ENCODE measurements at places on chromosomes 16 and 17.
A peak's percentile ranks its signal among the peaks of the same experiment; 100 is the strongest.

DNA sequence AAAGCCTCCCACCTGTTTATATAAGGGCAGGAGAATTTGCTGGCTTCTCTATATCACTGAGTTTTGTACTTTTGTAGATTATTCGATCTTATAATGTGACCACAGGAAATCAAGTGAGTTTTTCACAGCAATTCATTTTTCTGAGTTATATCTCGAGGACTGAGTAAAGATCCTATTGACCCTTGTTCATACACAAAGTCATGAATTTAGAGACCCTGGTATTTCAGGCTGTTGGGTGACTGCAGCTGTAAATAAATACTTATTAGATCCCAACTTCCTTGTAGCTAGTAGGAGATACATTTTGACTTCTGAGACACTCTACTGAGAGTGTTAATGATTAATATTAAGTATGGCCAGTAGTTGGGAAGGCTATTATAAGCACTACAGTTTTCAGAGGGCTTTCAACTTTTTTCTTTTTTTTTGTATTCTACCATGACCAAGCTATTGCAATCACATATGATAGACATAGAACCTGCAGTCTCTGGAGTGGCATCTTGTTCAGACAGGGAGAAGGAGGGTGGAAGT lies 3.2 kb upstream of the KRT20 start:
- no peak for DNase-seq

- no peak for DNase-seq
Observed at GRCh38 chr16:79751471-79752184, 151.1 kb upstream of the MAF start.

GRCh38 chr17:78124836-78125137 lies 3.8 kb downstream of the TMC6 start:
- DNase-seq: no peak

DNA sequence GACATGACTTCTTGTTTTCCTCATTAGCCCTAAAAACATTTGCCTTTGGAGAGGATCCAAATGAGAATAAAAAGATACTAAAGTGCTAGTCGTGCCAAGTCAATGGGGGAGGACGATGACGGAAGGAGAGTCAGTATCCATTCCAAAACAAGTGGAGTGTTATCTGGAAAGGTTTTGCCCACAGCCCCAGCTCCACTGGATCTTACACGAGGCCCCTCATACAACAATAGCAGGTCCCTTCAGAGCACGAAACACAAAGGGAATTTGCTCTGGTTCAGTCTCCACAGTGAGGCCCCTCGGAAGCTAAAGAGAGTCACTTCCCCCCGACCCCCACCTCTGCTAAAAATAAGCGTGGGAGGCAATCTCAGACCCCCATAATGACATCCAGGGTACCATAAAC lies 496.9 kb upstream of the ZFHX3 start:
- no peak for DNase-seq

- no peak for DNase-seq
Observed at GRCh38 chr17:16259926-16260325, 42.9 kb downstream of the PIGL start.

GRCh38 chr17:65041518-65041917 lies 15.0 kb downstream of the GNA13 start:
- DNase-seq: no peak

GRCh38 chr16:30736995-30737793 lies 11.0 kb upstream of the PHKG2 start:
- DNase-seq: no peak

DNA sequence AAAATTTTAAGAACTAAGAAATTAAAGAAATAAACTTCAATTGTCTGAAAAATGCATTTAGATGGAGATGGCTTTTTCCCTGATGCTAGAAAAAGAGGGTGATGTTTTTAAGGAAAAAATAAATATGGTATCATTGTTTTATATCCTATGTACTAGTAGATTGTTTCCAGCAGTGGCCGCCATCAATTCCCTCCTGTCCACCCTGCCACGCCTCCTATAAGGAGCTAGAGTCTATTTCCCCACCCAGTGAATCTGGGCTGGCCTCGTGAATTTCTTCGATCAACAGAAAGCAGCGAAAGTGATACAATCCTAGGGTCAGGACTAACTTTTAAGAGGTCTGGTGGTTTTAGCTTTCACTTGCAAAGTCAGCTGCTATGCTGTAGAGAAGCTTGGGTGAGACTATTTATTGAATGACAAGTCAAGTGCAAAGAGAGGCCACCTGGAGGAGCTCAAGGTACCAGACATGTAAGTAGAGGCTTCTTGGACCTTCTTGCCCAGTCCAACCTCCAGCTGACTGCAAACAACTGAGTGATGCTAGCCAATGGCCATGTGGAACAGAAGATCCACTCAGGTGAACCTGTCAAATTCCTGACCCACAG lies 80.9 kb upstream of the MTMR4 start:
- DNase-seq: no peak

- no peak for DNase-seq
Observed at GRCh38 chr17:79843474-79843815, 4.2 kb upstream of the CBX4 start.

GRCh38 chr16:1494711-1495110 lies 1.6 kb downstream of the TELO2 start:
- DNase-seq: no peak

GRCh38 chr17:63838631-63839171 lies 3.8 kb downstream of the SMARCD2 start:
- DNase-seq: peak; percentile 77

DNA sequence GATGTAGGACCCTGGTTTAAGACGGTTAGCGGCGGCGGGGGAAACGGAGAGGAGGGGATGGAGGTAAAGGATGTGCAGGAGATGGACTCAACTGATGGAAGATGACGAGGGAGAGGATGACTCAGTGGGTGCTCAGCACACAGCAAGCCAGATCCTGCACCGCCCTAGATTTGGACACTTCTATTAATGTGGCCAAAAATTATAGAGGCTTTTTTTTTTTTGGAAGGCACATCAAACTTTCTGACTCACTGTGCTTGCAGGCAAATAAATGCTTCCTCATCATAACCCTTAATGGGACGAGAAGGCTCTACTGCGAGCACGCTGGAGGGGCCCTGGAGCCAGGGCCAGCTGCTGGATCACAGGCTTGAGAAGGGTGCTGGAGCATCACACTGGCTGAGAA lies 36.0 kb downstream of the RTN4RL1 start:
- peak; percentile 27 for DNase-seq

GRCh38 chr17:78112518-78113471 lies 15.8 kb downstream of the TMC6 start:
- peak; percentile 40 for DNase-seq

- DNase-seq: no peak
Observed at GRCh38 chr16:48075398-48075797, 80.4 kb downstream of the ABCC12 start.

- no peak for DNase-seq
Observed at GRCh38 chr17:34375426-34375997, 12.5 kb upstream of the CCL1 start.

DNA sequence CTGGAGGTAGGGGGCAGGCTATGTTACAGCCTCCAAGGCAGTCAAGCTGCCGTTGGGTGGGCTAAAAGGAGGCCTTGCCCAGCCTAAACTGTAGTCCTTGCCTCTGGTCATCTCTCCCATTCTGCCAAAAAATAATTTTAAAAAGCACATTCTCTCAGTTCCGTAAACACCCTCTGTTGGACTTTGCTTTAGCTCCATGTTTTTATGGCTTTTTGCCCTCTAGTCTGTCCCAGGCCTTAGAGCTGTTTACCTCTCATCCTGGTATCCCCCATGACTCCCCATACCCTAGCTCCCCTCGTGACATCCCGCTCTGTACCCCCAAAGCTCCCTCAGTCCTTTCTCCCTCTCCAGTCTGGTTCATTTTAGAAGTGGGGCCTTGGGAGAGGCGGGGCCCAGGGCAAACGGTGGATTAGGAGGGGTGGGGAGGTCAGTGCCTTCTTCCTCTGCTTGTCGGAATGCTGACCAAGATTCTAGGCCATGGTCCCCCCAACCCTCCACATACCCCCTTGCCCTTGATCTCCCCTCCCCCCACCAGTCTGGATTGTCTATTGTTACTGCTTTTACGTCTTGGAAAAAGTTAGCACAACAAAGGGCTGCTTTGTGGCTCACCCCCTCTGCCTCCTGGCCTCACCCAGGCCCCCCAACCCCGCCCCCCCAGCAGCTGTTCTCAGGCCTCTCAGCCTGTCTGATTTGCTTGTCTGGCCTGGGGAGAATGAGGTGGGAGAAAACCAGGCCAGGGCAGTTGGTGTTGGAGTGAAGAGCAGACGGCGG lies 18.4 kb downstream of the GJD3 start:
- DNase-seq: no peak

- no peak for DNase-seq
Observed at GRCh38 chr17:77246110-77247047, 105.6 kb downstream of the SEC14L1 start.

DNA sequence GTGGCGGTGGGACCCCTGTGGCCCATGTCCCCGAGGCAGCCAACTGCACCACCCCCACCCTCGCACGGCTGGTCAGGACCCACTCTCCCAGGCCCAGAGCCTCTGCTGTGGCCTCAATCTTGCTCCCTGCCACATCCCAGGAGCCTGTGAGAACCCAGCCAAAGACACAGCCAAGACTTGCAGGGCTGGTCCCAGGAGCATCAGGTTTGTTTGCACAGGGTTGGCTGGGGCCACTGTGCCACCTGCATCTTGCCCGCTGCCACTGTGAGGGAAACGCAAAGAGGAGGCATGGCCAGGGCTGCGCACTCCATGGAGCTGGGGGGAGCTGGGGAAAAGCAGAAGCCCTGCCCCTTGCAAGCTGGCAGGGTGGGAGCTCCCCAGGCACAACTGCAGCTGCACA lies 92.5 kb downstream of the SSH2 start:
- no peak for DNase-seq

GRCh38 chr17:70208825-70209555 lies 39.7 kb downstream of the KCNJ2 start:
- no peak for DNase-seq

DNA sequence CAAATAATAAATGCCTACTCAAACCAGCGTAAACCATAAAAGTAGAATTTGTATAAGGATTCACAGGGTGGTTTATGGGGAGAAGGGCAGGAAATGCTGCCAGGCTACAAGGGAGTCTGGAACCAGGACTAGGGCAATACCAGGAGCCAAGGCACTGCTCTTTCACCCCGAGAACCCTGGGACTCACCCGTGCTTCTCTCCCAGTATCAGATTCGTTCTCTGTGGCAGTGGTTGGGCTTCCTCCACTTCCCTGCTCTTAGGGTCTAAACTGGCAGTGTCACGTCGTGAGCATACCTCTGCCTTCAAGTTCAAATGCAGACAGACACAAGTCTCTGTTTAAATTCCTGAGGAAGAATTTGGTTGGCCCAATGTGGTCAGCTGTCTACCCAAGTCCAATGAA lies 49.3 kb downstream of the PRKCA start:
- DNase-seq: no peak

DNA sequence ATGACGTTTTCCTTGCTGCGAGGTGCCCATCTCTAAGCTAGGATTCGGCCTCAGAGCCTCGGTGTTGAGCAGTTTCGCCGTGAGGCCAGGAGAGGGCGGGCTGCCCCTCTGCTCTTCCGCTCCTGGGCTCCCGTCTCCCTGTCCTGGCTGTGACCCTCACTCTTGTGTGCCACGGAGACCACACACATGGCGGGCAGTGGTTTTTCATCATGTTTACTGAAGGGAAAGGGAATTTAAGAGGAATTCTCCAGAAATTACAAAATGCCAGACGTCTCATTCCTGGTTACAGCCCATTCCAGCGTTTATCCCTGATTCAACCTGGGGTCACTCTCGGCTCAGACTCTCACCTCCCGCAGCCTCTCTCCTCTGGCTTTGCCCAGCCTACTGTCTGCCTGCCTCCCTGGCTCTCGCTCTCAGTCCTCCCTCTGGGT lies 96.8 kb upstream of the ELAC2 start:
- DNase-seq: peak; percentile 7

- DNase-seq: no peak
Observed at GRCh38 chr16:57993897-57994296, 6.6 kb downstream of the ZNF319 start.

DNA sequence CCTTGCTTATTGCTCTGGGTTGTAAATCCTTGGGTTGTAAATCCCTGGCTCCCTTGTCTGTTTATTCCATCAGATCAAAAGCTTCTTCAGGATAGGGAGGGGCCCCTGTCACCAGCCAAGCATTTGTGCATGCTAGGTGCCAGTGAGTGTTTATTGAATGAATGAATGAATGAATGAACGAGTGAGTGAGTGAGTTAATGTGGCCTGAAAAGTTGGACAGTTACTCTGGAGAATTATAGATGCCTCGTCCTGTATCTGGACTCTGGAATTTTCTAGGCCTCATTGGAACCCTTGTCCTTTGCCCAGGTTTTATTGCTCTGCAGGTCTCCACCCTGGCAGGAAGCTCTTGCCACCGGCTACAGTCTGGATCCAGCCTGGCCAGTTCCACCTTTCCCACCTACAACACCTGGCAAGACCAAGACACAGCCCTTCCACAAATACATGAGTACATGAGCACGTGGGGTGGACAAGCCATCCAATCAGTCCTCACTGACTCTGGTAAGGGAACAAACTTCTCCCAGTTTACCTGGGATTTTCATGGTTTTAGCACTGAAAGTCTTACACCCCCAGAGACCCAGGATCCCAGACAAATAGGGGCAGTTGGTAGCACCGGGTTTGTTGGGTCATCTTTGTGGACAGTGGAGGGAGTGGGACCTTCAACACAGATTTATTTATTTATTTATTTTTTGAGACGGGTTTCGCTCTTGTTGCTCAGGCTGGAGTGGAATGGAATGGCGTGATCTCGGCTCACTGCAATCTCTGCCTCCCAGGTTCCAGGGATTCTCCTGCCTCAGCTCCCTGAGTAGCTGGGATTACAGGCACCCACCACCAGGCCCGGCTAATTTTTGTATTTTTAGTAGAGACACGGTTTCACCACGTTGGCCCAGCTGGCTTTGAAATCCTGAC lies 14.7 kb upstream of the CDH1 start:
- no peak for DNase-seq

DNA sequence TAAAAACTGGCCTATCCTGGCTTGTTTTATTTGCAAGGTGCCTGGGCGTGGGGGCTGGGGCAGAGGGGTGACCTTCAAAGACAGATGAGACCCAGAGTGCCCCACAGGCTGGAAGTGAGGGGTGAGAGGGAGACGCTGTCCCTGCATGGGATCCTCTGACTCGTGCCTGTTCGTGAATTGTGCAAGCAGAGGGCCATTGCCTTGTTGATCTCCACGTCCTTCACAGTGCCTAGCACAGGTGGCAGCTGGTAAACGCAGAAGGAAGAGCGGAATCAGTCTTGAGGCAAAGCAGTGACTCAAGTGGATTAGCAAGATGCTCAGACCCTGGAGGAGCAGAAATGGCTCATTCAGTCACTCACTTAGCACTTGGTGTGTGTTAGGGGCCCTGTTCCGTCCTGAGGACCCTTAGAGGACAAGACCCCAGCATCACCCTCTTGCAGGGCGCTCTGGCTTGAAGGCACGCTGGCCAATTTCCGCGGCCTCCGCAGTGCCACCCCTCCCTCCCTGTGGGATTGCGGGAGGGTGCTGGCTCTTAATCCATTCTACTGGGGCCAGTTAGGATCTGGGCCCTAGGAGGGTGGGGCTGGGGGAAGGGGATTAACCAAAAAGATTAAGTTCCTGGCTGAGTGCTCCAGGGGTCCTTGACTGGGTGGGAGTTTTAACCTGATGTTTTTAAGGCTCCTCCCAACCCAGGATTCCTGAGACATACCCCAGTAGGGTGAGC lies 151.2 kb downstream of the CCDC182 start:
- no peak for DNase-seq

- peak; percentile 40 for DNase-seq
Observed at GRCh38 chr16:66695935-66696668, 441 bp downstream of the CMTM4 start.

GRCh38 chr17:81453076-81453475 lies 57.8 kb downstream of the BAHCC1 start:
- no peak for DNase-seq
